ENCODE measurements at places on chromosomes 16 and 17. TPM values are rescaled to one million over a fixed set of nuclear protein-coding genes. Genes with fewer than 3 reads are reported as not detected.
A peak's percentile ranks its signal among the peaks of the same experiment; 100 is the strongest.

Gene NUTF2
- total RNA-seq: 181 TPM

Gene FN3K
- total RNA-seq: 2.4 TPM

- DNase-seq: peak; percentile 49
These were observed 1.6 kb downstream of the NDUFB10 start for GRCh38 chr16:1960665-1961630.

- no peak for DNase-seq
These were observed 2.3 kb upstream of the CDH11 start for GRCh38 chr16:65124212-65124548.

- DNase-seq: no peak
These were observed 102.8 kb upstream of the AXIN2 start for GRCh38 chr17:65664266-65664665.

Measured in activated naive CD8-positive, alpha-beta T cell treated with anti-CD3 and anti-CD28 coated beads for 36 hours (primary cell).